ENCODE measurements at places on chromosomes 5 and 9.

DNA sequence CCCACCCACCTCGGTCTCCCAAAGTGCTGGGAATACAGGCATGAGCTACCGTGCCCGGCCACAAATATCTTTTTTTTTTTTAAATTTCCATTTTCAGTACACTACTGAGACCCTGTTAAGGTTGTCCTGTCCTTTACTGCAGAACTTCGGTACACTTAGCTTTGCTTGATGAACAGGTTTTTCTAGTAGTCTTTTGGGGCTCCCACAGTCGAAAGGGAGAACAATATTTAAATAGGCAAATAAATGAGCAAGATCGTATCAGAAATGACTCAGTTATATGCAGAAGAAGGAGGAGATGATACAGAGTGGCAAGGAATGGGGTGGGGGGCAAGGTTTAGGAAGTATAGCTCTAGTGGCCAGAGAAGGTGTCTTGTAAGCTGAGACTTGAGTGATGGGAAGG lies 52.7 kb downstream of the MSX2 start:
- no peak for DNase-seq

DNA sequence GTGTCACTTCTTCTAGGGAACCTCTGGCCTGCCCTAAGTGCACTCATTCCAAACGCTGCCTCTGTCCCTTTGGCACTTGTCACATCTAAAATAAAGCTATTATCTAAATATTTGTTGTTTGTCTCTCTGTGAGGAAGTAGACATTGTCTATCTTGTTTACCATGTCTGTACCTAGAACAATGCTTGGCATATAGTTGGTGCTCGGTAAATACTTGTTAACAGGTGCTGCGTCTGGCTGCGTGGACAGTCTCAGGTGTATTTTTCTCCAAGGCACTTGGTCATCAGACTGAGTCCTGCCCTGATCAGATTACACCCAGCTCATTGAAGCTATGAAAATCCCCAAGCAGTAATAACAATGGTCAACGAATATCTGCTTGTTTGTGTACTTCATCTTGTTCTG lies 174.9 kb upstream of the SMIM23 start:
- no peak for DNase-seq

GRCh38 chr5:142097681-142098080 lies 10.9 kb upstream of the NDFIP1 start:
- DNase-seq: peak; percentile 88

DNA sequence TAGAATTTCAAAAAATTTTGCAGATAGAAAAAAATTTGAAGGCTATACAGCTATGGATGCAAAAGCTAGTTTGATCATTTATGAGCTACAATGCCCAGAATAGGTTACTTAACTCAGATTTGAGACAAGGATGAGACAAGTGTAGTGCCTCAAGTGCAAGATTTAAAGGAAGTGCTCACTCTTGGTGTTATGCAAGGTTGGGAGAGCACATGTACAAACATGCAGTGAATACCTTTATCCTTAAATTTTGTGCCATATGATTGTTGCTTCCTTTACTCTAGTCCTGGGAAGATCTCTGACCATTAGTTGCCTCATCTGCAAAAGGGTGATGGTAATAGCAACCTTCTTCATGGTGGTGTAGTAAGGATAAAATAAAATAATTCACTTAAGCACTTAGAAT lies 31.7 kb upstream of the PPP2R2B start:
- DNase-seq: peak; percentile 14

DNA sequence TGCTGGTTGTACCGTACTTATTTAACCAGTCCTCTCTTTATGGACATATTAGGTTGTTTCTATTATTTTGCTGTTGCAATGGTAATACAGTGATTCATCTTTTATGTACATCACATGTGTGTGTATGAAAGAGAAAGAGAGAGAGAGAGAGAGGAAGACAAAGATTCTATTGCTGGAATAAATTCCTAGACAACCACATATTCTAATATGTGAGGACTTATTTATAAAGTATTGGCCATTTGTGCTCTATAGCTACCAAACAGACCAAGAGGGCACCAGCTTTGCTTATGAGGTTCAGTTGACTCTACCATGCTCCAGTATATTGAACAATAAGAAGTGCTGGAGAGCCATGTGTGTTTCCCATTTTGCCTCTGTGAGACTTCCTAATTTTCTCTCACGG lies 513.5 kb downstream of the DMAC1 start:
- DNase-seq: no peak

- DNase-seq: no peak
Measured at GRCh38 chr5:157294407-157295091, 28.6 kb downstream of the CYFIP2 start.

DNA sequence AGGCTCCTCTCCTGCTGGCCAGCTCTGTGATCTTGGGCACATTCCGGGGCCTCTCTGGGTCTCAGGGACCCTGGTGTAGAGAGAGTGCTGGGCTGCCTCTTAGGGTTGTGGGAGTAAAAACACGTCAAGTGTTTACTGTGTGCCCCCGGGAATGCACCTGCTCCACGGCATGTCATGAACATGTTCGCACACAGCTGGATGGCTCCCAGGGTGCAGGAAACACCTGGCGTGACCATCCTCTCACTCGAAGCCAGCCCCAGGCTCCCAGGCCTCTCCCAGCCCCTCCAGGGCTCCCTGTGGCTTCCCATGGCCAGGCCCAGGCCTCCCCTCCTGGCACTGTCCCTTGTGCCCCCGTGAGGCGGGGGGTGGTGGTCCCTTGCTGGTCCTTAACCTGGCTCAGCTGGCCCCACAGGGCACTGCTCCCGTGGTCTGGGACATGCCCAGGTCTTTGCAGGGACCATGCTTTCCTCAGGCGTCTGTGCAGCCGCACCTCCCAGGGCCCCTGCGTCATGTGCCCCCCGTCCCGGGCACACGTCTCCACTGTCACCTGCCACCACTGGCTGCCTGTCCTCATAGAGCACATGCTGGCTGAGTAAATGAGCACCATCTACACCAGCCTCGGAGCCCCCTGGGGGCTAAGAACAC lies 44.9 kb downstream of the SLC6A3 start:
- no peak for DNase-seq

- DNase-seq: peak; percentile 80
Measured at GRCh38 chr9:72271613-72272478, 93.2 kb downstream of the ZFAND5 start.

GRCh38 chr5:136781464-136781863 lies 416.1 kb upstream of the TRPC7 start:
- no peak for DNase-seq

GRCh38 chr5:69368458-69369339 lies 621 bp downstream of the AK6 start:
- DNase-seq: peak; percentile 78

- no peak for DNase-seq
Measured at GRCh38 chr5:7882926-7883325, 14.0 kb downstream of the MTRR start.

GRCh38 chr5:179118756-179119414 lies 58.7 kb downstream of the ZNF354C start:
- DNase-seq: no peak

DNA sequence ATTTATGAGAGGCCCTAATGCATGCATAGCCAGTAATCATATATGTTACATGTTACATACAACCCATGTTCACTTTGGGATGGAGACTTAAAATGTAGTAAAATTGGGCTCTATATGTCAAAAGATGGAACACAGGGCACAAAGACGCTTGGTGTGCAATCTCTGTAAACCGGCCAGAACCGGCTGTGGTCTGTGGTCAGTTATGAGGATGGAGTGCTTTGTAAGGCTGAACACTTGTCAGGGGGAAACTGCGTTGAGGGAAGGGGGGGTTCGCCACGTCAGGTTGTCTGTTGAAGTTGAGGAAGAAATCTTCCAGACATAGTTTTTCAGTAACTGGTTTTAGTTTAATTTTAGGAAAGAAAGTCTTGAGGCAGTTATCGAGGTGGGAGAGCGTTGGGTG lies 2.7 kb upstream of the CKMT2 start:
- DNase-seq: no peak

DNA sequence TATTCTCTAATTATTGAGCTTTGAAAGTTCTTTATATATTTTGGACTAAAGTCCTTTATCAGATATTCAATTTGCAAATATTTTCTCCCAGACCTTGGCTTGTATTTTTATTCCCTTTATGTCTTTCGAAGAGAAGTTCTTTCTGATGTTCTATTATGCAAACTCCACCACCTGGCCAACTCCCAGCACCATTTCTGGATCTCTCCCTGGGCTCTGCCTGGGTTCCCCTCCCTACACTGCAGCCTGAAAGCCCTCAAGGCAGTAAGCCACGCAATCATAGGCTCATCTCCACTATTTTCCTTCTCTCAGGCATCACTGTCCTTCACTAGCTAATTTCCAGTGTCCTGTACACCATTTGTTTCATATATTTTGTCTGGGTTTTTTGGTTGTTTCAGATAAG lies 76.1 kb downstream of the GRAMD2B start:
- no peak for DNase-seq

GRCh38 chr9:129125478-129125877 lies 14.3 kb downstream of the PTPA start:
- DNase-seq: peak; percentile 76

GRCh38 chr5:67209141-67209771 lies 12.7 kb upstream of the CD180 start:
- peak; percentile 92 for DNase-seq

DNA sequence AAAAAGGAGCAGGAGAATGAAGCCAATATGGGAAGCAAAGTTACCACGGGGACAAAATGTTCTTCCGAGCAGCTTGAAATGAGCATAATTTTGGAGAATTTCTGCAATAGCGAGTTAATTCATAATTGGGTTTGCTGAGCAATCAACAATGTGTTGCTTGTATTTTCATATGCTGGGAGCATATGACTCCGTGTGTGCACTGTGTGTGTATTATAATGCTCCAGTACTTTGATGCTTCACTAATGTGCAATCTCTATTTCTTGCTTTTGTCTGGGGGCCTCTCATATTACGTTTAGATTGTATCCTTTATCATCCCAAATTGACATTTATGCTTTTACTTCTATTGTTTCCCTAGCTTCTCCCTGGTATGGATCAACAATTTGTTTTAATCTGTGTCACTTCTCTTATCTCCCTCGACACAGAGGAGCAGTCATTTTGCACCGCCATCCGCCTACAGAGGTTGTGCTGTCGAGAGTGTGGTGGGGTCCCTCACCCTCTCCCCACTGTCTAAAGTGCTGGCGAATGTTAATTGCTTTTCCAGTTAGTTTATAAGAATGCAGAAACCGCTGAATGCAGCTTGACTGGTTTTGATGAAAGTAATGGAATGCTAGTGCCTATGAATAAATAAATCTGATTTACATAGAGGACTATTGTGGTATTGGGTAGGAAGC lies 372.5 kb upstream of the WWC1 start:
- no peak for DNase-seq

GRCh38 chr9:84368601-84369000 lies 28.0 kb upstream of the SLC28A3 start:
- no peak for DNase-seq

DNA sequence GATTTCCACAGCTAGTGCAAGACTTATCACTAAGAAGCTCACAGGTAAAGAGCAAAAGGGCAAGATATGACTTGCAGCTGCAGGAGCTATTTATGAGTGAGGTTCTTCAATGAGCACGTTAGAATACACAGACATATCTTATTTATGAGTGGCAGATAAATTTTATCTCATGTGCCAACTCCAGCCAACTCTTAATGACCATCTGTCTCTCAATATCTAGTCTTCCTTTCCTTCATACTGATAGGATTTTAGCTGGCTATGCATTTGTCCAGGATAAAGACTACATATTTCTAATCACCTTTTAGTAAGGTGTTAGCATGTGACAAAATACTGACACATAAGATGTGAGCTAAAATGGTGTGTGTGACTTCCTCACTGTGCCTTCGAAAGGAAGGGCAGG lies 304.5 kb downstream of the TRPM3 start:
- DNase-seq: no peak

DNA sequence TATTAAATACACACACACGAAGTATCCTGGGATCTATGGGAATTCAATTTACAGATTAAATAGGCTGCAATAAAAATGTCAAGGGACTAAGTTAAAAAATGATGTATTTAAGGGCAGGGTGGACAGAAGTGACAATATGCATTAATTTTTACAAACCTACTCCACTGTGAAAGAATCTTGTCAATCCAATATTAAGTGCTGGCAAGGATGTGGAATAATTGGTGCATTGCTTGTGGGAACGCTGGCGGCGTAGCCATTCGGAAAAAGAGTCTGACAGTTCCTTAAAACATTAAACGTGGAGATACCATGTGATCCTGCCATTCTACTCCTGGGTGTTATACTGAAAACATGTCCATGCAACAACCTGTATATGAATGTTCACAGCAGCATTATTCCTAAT lies 4.2 kb downstream of the CDC14B start:
- no peak for DNase-seq

GRCh38 chr5:159550951-159551350 lies 220.7 kb upstream of the IL12B start:
- no peak for DNase-seq

- DNase-seq: no peak
Measured at GRCh38 chr5:151019331-151019730, 1.1 kb upstream of the GPX3 start.

DNA sequence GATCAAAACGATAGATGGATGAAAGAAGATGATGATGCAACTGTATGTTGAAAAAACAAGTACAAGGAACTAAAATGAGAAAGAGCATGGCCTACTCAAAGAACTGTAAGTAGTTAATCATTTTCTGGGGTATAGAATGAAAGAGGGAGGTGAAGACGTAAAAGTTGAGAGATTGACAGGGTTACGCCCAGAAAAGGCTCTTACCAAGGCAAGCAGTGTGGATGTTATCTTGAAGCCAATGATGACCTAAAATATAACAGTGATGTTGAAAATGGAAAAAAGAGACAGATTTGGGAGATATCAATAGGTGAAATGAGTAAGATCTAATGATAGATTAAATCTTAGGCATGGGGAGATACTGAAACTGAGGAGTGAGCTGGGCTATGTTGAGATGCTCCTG lies 80.4 kb upstream of the GNAQ start:
- no peak for DNase-seq

- no peak for DNase-seq
Measured at GRCh38 chr9:136880651-136881050, 5.7 kb upstream of the TRAF2 start.

DNA sequence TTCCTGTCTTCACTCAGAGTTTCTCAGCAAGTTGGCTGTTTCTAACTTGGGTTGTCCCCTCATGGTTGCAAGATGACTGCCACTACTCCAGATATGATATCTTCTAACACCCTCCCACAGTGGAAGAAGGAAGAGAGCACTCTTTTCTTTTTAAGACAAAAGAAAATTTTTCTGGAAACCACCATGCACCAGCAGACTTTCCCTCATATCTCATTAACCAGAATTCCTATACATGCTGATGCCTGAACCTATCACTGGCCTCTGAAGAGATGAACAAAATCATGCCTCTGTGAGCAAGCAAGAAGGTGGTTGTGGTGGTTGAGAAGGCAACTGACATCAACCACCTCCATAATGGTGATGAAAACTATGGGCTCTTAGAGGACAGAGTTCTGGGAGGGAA lies 56.8 kb downstream of the FEM1C start:
- DNase-seq: no peak

Measured in RWPE1 (cell line).